ENCODE measurements at places on chromosomes 7 and 10. TPM values are rescaled to one million over a fixed set of nuclear protein-coding genes. Genes with fewer than 3 reads are reported as not detected.

DNA sequence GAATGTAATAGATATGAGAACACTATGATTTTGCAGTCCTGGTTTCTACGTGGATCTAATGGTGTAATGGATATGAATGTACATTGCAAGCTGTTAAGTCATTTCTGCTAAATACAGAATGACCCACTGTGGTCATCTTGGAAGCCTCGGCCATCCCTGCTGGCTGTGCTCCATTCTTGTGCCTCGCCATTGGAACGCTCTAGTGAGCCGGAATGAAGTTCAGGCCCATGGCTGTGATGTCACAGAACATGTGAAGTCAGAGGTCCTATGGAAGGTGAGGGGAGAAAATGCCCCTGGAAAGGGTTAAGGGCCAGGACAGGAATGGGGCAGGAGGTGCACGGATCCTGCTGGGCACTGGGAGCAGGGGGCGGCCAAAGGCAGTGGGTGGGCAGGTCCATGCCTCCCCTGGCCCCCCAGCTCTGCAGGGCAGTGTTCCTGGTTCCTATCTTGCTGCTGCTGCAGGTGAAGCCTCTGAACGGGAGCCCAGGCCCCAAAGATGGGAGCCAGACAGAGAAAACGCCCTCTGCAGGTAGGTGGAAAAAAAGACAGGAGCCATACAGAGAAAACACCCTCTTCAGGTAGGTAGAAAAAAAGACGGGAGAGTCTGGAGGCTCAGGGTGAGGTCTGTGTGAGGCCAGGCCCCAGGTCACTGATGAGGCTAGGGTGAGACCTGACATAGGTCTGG is at the start of gene LLCFC1:
LLCFC1 (plus strand) TSS at position 259 of the 685 bp plus-strand sequence; CDS start at position 397, 138 bp downstream.
- no peak within 1 kb of the TSS for H3K27ac ChIP-seq
- peaks cover 9% of the 10 kb centered on the region for H3K4me1 ChIP-seq
- no peak for DNase-seq
- no peaks in the 10 kb centered on the region for H3K36me3 ChIP-seq
- H3K4me3 ChIP-seq = no peak within 1 kb of the TSS
- no peaks in the 10 kb centered on the region for H3K27me3 ChIP-seq

Gene CFAP70
- 1.5 TPM for total RNA-seq

Gene RELN
- total RNA-seq = 7.4 TPM

- DNase-seq = no peak
- H3K27ac ChIP-seq = no peak overlapping the region
- no peaks in the 10 kb centered on the region for H3K36me3 ChIP-seq
- H3K4me1 ChIP-seq = no peaks in the 10 kb centered on the region
- no peak overlapping the region for H3K4me3 ChIP-seq
These were observed 44.1 kb upstream of the CDK6 start for GRCh38 chr7:92880212-92881090.

DNA sequence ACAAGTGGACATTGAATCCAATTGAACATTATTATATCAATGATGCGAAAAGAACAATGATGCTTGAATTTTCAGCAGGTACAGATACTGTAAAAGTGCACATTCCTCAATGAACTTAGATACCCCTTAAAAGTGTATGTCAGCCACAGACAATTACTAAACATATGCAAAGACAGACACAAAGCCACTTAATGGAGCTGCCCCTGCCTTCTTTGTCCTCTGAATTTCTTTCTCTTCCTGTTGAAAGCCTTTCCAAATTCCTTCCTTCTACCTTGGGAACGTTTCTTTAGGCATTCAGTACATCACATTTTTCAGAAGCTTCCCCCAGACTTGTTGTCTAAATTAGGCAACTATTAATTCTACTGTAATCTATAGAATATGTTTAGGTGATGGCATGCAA is 706.8 kb upstream of the MBL2 start:
- no peaks in the 10 kb centered on the region for H3K4me1 ChIP-seq
- no peak overlapping the region for H3K27ac ChIP-seq
- no peak overlapping the region for H3K4me3 ChIP-seq

Gene PRKAR2B
- total RNA-seq = 16.5 TPM

DNA sequence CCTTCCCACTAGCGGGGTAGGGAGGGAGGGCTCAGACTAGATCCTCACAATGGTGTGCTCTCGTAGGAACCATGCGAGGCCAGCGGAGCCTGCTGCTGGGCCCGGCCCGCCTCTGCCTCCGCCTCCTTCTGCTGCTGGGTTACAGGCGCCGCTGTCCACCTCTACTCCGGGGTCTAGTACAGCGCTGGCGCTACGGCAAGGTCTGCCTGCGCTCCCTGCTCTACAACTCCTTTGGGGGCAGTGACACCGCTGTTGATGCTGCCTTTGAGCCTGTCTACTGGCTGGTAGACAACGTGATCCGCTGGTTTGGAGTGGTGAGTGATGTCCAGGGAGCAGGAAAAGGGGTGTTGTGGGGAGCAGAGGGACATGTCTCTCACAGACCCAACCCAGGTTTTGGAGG is 5.6 kb downstream of the ZDHHC16 start:
- H3K36me3 ChIP-seq = no peaks in the 10 kb centered on the region
- no peak for DNase-seq
- no peak overlapping the region for H3K4me3 ChIP-seq

Gene TUBB8
- not detected for total RNA-seq

DNA sequence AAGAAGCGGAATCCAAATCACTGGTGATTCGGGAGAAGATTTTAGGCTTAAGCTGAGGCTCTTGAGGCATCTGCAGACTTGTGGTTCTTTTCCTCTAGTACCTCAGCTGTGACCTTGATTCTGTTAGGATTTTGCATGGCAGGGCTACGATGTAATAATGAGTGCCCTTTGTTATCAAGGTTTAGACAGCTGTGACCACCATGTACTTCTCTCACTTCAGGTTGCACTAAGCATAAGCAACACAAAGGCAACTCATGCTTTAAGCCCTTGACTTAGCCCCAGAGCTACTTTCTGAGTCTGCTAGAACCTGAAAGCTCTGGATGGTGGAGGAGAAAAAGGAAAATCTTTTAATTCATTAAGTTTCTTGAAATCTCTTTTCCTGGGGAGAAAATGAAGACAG is 1052.3 kb upstream of the PHF14 start:
- no peaks in the 10 kb centered on the region for H3K27me3 ChIP-seq
- H3K4me1 ChIP-seq = no peaks in the 10 kb centered on the region
- no peak overlapping the region for H3K4me3 ChIP-seq

Gene GBF1
- total RNA-seq = 48.9 TPM

GRCh38 chr7:2082139-2082998 is 150.4 kb downstream of the MAD1L1 start:
- H3K27ac ChIP-seq = peak overlapping the region; percentile 81
- no peak overlapping the region for H3K4me3 ChIP-seq
- no peaks in the 10 kb centered on the region for H3K27me3 ChIP-seq

- H3K27me3 ChIP-seq = no peaks in the 10 kb centered on the region
- no peaks in the 10 kb centered on the region for H3K36me3 ChIP-seq
- DNase-seq = no peak
- no peak overlapping the region for H3K4me3 ChIP-seq
- H3K4me1 ChIP-seq = peaks cover 49% of the 10 kb centered on the region
- H3K27ac ChIP-seq = peak overlapping the region; percentile 78
These were observed 10.0 kb downstream of the WBP1L start for GRCh38 chr10:102753718-102754117.

DNA sequence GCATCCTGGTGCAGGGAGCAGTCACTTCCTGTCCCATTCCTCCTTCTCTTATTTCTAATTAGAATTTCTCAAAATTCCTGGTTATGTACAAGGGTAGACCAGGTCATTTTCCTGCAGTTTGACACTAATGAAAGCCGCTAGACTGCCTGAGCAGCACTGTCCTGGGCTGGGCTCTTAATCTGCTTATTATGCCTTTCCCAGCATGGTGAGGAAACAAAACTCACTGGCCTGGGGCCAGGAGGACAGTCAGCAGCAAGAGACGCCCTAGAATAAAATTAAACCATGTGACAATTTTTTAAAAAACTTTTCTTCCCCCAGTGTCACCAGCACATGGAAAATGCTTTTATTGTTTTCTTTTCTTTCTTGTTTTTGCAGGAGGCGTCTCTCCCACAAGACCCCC is 647.5 kb downstream of the TYW1 start:
- no peaks in the 10 kb centered on the region for H3K4me1 ChIP-seq
- H3K36me3 ChIP-seq = no peaks in the 10 kb centered on the region
- H3K27me3 ChIP-seq = no peaks in the 10 kb centered on the region
- no peak overlapping the region for H3K4me3 ChIP-seq
- DNase-seq = no peak

DNA sequence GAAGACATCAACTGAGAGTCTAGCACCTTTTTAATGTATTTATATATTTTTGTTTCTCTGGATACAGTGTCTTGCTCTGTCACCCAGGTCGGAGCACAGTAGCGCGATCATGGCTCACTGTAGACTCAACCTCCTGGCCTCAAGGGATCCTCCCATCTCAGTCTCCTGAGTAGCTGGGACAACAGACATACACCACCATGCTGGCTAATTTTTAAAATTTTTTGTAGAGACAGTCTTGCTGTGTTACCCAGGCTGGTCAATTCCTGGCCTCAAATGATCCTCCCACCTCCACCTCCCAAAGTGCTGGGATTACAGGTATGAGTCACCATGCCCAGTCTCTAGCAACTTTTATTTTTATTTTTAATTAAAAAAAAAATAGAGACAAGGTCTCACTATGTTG is 51.4 kb upstream of the ANLN start:
- H3K27ac ChIP-seq = no peak overlapping the region
- H3K36me3 ChIP-seq = no peaks in the 10 kb centered on the region
- H3K4me3 ChIP-seq = no peak overlapping the region
- no peaks in the 10 kb centered on the region for H3K4me1 ChIP-seq
- H3K27me3 ChIP-seq = no peaks in the 10 kb centered on the region
- no peak for DNase-seq

DNA sequence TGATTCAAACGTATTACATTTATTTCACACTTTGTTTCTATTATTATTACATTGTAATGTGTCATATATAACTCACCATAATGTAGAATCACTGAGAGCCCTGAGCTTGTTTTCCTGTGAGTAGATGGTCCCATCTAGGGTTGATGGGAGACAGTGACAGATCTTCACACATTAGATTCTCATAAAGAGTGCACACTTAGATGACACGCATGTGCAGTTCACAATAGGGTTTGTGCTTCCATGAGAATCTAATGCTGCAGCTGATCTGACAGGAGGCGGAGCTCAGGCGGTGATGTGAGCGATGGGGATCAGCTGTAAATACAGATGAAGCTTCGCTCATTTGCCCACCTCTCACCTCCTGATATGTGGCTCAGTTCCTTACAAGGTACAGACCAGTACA is 36.1 kb downstream of the BMPER start:
- H3K27ac ChIP-seq = no peak overlapping the region
- no peak for DNase-seq
- H3K4me3 ChIP-seq = no peak overlapping the region

Gene AKR1C8
- total RNA-seq = not detected

GRCh38 chr7:117993377-117994003 is 120.2 kb upstream of the CTTNBP2 start:
- H3K4me1 ChIP-seq = no peaks in the 10 kb centered on the region
- no peaks in the 10 kb centered on the region for H3K27me3 ChIP-seq
- H3K4me3 ChIP-seq = no peak overlapping the region
- H3K27ac ChIP-seq = no peak overlapping the region
- H3K36me3 ChIP-seq = no peaks in the 10 kb centered on the region

- no peak overlapping the region for H3K4me3 ChIP-seq
- no peaks in the 10 kb centered on the region for H3K4me1 ChIP-seq
- H3K36me3 ChIP-seq = no peaks in the 10 kb centered on the region
- H3K27me3 ChIP-seq = no peaks in the 10 kb centered on the region
- no peak overlapping the region for H3K27ac ChIP-seq
These were observed 100.2 kb downstream of the MAPK8 start for GRCh38 chr10:48406658-48407057.

Gene FZD8
- total RNA-seq = 7.6 TPM

- peaks cover 20% of the 10 kb centered on the region for H3K36me3 ChIP-seq
- no peak overlapping the region for H3K4me3 ChIP-seq
- peaks cover 11% of the 10 kb centered on the region for H3K4me1 ChIP-seq
These were observed 3.5 kb downstream of the CYCS start for GRCh38 chr7:25121599-25121998.

DNA sequence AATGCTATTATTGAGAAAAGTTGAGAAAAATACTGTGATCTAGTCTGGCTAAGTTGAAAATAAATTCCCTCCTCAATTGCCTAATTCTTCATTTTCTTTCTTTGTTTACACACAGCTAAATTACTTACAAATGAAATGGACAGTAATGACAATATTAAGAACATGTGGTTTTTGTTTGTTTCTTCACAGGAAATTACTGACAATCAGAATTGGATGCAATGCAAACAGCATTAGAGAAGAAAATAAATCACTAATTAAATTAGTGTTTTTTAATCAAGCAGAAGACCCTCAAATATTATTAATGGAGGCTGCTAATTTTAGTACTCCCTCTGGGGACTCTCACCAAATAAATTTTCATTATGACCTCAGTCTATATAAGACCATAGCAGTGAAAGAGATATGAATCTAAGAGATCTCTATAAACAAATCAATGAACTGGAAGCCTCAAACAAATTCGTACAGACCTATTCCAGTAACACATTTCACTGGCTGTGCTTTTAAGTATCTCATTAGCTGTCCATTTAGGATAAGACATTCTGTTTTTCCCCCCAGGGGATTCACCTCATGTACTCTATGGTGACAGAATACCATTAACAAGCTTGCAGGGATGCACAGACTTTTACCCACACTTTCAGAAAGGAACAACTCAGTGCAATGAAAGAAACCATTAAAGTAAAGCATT is 202.0 kb upstream of the DGKB start:
- H3K4me3 ChIP-seq = no peak overlapping the region
- H3K4me1 ChIP-seq = no peaks in the 10 kb centered on the region
- DNase-seq = no peak
- H3K36me3 ChIP-seq = no peaks in the 10 kb centered on the region
- no peak overlapping the region for H3K27ac ChIP-seq
- no peaks in the 10 kb centered on the region for H3K27me3 ChIP-seq

GRCh38 chr7:94161476-94161875 is 157.3 kb upstream of the BET1 start:
- no peaks in the 10 kb centered on the region for H3K36me3 ChIP-seq
- no peak overlapping the region for H3K27ac ChIP-seq
- H3K4me3 ChIP-seq = no peak overlapping the region
- no peaks in the 10 kb centered on the region for H3K27me3 ChIP-seq
- no peaks in the 10 kb centered on the region for H3K4me1 ChIP-seq

Gene UNC5B
- total RNA-seq = 24.3 TPM

GRCh38 chr10:3118641-3119091 is 51.3 kb downstream of the PFKP start:
- H3K4me1 ChIP-seq = no peaks in the 10 kb centered on the region
- no peak overlapping the region for H3K27ac ChIP-seq
- H3K4me3 ChIP-seq = no peak overlapping the region
- DNase-seq = no peak
- no peaks in the 10 kb centered on the region for H3K27me3 ChIP-seq
- H3K36me3 ChIP-seq = peaks cover 9% of the 10 kb centered on the region

Gene CRHR2
- total RNA-seq = not detected

- H3K4me1 ChIP-seq = no peaks in the 10 kb centered on the region
- H3K4me3 ChIP-seq = no peak overlapping the region
- H3K27me3 ChIP-seq = no peaks in the 10 kb centered on the region
- DNase-seq = no peak
- H3K36me3 ChIP-seq = no peaks in the 10 kb centered on the region
- no peak overlapping the region for H3K27ac ChIP-seq
These were observed 38.0 kb downstream of the DRGX start for GRCh38 chr10:49357910-49358309.

GRCh38 chr7:13800694-13801448 is 188.6 kb downstream of the ETV1 start:
- H3K4me3 ChIP-seq = no peak overlapping the region
- H3K4me1 ChIP-seq = no peaks in the 10 kb centered on the region

GRCh38 chr7:117195361-117196029 is 127.4 kb downstream of the WNT2 start:
- no peak overlapping the region for H3K4me3 ChIP-seq
- DNase-seq = no peak
- H3K27me3 ChIP-seq = no peaks in the 10 kb centered on the region
- no peaks in the 10 kb centered on the region for H3K4me1 ChIP-seq
